ENCODE measurements at places on chromosomes 11 and 22.

- DNase-seq: no peak
These were observed 17.9 kb upstream of the ADA2 start for GRCh38 chr22:17237038-17237668.

GRCh38 chr11:88131764-88132470 is 43.3 kb downstream of the RAB38 start:
- DNase-seq: no peak

GRCh38 chr11:13908535-13908934 is 54.0 kb upstream of the SPON1 start:
- no peak for DNase-seq

- DNase-seq: no peak
These were observed 54.5 kb downstream of the AASDHPPT start for GRCh38 chr11:106131998-106132397.

DNA sequence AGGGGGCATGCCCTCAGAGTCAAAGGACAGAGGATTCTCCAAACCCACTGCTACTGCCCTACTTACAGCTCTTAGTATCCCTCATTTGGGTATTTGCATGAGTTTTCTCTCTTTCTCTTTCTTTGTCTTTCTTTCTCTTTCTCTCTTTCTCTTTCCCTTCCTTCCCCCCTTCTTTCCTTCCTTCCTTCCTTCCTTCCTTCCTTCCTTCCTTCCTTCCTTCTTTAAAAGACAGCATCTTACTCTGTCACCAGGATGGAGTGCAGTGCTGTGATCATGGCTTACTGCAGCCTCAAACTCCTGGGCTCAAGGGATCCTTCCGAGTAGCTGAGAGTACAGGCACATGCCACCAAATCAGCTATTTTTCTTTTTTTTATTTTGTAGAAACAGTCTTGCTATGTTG is 14.0 kb upstream of the MMP7 start:
- DNase-seq: no peak

- DNase-seq: no peak
These were observed 78.5 kb downstream of the MRTFA start for GRCh38 chr22:40557972-40558371.

- DNase-seq: no peak
These were observed 15.3 kb downstream of the LINC01488 start for GRCh38 chr11:69496631-69497220.

DNA sequence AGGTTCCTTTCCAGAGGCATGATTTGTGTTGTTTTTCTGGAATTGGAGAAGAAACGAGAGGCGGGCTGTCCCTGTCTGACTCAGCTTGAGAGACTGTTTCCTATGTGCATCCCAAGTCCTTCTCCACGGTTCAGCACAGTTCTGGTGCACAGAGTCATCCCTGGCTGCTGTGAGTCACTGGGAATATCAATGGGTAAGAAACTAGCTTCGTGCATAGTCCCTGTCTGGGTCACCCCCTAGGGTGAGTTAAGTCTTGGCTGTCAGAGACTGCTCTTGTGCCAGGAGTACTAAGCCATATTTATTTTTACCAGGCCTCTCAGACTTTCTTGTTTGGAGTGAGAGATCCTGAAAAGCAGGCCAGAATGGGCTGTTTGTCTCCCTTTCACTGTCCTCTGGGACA is 2.4 kb upstream of the LRP4 start:
- DNase-seq: no peak
